ENCODE measurements at places on chromosomes 7 and 10.

DNA sequence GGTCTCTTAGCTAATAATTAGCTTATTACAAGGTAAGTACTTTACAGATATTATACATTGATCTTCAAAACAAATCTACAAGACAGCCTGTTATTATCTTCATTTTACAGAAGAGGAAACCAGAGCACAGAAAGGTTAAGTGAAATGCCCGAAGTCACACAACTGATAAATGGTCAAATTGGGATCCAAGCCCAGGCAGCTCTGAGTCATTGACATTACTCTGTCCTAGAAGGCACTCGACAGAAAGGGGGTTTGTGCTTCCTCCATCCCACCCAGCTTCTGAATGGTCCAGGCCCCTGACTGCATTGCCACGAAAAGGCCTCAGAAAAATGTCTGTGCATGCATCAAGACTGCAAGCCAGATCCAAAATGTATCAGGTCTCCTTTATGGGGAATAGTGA is 81.3 kb upstream of the ZNF438 start:
- DNase-seq: no peak

- no peak for DNase-seq
These were observed 38.8 kb downstream of the PLEKHA1 start for GRCh38 chr10:122413327-122413726.

GRCh38 chr7:50960621-50961310 is 178.1 kb upstream of the GRB10 start:
- no peak for DNase-seq

DNA sequence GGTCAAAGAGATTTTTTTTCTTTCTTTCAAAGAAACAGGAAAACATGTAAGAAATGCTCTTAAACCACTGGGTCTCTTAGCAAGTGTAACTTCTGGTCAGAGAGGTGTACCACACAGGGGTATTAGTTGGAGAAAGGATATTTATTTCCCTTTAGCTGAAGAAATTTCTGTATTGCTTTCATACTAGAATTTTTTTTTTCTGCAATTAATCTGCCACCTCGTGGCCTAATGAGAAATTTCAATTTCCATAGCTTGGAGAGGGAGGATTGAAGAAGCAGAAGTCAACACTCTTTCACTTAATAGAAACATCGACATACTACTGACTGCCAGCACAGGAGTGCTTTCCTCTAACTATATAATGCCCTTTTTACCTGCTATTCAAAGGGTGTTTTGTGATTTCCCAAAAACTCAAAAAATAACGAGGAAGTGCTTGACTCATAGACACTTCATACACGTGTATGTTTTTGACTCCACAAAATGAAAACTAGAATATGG is 177.6 kb upstream of the NAMPT start:
- peak; percentile 40 for DNase-seq

DNA sequence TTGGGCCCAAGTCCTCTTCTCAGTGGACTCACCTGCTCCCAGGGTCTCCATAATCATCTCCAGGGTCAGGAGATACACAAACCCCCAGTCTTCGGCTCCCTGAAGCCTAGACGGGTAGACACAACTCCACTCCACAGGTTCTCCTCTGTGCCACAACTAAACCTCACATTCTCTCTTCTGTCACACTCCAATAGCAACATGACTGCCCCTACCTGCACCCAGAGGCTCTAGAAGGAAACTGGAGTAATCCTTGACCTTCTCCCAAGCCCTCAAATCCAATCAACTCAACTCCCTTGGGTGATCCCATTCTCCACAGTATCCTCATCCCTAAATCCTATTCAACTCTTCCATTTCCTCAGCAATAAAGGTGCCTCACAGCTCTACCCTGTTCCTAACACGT is 16.2 kb downstream of the HNRNPF start:
- DNase-seq: no peak

GRCh38 chr7:85205754-85206153 is 18.9 kb upstream of the SEMA3D start:
- no peak for DNase-seq

DNA sequence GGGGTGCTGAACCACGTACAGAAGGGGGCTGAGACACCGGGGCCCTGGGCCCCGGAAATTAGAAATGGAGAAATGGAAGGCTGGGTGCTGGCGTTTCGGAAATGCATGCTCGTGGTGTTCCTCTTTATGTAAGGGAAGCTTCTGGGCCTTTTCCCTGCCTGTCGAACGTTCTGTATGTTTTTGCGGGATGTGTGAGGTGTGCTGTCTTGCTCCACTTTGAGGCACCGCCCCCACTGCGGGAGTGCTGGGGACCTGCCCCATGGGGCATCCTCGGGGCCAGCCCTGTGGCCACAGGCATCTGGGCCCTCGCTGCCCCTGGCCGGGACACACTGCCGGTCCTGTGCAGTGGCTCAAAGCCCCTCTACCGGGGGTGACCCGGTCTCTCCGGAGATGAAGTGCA is 1.7 kb upstream of the VENTX start:
- DNase-seq: peak; percentile 34

DNA sequence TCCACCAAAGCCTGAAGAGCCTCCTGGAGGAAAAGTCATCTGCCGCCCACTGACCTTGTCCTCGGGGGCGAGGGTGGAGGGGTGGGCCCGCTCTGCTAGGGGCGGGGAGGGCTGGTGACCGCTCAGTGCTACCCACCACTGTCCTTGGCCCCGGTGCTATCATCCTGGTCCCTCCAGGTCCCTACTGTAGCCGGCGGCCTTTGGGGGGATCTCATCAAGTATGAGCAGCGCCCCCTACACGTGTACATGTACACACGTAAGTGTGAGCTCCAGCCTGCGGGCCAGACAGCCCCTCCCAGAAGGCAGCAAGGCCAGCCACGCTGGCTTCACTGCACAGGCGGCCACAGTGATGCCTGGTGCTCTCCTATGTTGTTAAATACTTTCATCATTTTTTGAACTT is 19.6 kb downstream of the TTYH3 start:
- no peak for DNase-seq

DNA sequence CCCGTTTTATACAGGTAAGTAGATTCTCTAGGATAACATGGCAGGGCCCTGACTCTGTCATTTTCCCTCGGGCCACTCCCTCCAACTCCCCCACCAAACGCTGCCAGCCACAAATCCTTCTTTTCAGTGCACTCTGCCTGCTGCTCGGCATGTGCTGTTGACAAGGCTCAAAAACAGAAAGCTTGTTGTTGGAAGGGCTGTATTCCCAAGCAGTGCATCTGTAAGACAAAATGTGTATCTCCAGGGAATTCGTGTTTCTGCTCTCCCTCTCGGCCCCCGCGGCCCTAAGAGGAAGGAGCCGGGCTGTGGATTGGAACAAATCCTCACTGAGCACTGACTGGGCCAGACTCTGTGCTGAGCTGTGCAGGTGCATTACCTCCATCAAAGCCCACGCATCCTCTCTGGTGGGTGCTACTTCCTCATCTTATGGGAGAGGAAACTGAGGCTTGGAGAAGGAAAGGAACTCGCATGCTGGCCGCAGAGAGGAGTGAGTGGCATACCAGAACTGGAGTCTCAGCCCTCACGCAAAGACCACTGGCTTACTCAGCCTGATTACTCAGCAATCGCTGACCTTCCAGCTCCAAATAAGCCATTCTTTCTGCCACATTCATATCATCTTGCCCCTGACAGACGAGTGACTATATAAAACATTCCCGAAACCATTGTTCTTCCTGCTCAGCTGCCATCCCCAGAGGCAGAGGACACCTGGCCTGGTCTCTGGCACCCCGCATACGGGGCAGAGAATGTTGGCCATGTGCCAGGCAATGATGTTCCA is 33.5 kb upstream of the ENO4 start:
- DNase-seq: no peak

GRCh38 chr10:127735156-127735555 is 1.8 kb upstream of the FOXI2 start:
- DNase-seq: no peak

DNA sequence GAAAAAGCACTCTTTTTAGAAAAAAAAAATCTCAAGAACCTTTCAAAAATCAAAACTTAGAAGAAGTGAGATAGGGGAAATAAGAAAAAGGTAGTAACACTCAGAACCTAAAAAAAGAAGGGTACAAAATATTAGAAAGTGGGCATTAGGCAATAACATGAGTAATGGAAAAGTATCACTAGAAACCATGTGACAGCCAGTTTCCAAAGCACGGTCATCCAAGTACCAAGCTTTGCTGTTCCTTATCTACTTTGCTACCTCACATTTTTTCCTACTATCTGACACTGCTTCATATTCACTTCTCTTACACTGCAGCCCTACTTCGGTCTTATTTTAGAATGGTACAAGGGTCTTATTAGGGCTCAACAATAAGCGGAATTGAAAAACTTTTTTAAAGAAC is 30.3 kb downstream of the IMMP2L start:
- peak; percentile 23 for DNase-seq

DNA sequence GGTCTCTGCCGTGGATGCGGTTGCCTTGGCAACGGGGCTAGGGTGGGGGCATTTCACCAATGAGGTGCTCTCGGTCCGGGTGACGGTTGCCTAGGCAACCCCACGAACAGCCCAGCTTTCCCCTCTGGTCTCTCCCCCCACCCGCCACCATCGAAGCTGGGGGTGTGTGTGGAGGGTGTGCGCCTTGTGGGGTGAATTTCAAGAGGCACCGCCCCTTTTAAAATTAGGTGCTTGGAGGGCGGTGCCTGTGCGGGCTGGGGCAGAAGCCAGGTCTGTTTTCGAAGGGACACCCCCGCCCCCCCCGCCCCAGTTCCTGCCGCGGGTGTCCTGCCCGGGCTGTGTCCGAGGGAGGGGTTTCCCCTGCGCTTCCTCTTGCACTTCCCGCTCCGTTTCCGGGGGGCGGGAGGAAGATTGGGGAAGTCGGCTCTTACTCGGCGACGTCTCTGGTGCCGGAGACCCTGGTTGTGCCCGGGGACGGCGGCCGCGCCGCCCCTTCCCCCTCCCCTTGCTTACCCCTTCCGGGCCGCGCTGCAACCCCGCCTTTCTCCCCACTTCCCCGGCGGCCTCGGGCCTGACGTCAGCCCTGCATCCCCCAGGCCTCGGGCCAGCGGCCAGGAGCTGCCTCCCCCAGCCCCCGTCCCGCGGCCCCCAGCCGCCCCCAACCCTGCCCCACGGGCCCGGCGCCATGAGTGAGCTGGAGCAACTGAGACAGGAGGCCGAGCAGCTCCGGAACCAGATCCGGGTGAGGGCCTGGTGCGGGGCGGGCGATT is 2.2 kb downstream of the GNB2 start:
- DNase-seq: peak; percentile 87

DNA sequence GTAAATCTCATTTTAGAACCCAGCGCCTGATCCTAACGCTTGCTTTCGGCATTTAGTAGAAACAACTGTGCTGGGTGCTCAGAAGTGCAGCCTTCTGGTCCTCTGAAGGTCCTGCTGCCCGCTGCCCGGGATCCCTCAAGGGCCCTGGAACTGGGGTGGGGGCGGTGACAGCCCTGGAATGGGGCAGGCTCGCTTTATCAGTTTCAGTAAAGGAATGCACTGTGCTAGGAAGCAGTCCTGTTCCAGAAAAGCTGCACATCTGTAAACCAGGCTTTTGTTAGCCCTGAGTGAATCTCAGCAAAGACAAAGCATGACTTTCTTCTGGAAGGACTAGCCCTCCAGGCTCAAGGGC is 254.6 kb downstream of the TNS3 start:
- DNase-seq: no peak

DNA sequence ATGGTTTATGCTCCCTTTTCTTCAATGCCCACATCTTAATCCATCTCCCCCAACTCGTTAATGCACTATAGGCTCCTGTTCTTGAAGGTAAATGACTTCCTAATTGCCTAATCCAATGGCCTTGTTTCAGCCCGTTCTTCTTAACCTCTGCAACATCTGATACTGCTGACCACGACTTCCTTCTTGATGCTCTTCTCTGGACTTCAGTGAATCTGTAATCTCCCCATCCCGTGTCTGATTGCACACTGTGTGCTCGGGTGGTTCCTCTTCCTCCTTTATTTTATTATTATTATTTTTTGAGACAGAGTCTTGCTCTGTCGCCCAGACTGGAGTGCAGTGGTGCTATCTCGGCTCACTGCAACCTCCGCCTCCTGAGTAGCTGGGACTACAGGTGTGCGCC is 58.9 kb downstream of the HIPK2 start:
- DNase-seq: no peak

DNA sequence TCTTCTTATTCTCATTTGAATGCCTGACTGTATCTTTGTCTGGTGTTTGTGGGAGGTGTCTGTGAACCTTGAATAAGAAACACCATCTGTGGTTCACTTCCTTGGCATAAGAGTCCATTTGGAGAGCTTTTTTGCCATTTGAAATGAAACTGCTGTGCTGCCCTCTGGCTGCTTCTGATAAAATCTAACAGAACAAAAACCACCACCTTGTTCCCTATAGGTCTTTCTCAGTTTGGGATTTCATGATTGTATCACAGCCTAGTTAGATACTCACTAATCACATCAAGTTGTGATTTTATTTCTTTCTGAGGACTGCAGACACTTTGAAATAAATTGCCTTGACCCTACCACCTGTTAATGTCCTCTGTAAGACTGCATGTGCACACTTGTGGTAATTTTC is 102.7 kb upstream of the FAM13C start:
- DNase-seq: peak; percentile 42

DNA sequence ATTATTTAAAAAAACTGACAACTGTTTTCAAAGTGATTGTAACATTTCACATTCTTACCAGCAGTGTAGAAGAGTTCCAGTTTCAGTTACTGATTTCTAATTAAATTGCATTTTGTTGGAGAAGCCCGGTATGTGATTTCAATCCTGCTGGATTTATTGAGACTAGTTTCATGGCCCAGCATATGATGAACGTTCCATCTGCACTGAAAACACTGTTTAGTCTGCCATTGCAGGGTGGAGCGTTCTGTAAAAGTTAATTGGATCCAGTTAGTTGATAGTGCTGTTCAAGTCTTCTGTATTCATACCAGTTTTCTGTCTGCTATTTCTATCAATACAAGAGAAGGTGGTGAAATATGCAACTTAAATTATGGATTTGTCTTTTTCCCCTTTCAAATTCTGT is 37.3 kb upstream of the CCNY start:
- peak; percentile 33 for DNase-seq

- DNase-seq: no peak
These were observed 84.1 kb upstream of the LRRC4 start for GRCh38 chr7:128115336-128115820.

- DNase-seq: no peak
These were observed 1157.6 kb upstream of the CELF2 start for GRCh38 chr10:9860045-9860444.

GRCh38 chr10:59350558-59350957 is 11.8 kb downstream of the FAM13C start:
- no peak for DNase-seq

DNA sequence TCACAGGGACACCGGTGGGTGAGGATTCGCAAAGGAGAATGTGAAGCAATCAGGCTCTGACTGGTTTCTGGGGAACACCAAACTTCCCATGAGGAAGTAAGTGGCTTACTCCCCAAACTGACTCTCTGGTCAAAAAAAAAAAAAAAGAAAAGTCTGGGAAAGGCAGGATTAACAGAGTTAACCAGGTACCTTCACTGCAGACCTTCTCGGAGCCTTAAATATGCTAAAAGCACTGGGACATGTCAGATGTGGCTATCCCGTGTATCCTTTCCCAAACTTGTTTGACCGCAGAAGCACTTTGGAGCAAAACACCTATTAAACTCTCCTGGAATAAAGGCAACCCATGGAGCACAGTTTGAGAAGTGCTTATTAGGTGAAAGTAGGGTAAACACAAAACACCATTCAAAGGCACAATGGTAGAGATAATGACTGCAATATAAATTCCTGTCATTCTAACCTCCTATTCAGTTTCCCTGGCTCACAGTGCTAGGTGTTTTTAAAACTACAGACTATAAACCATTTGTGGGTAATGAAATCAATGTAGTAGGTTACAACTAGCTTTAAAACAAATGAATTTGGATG is 44.1 kb upstream of the MXI1 start:
- no peak for DNase-seq

Measured in muscle of leg (tissue), 16 donors.